ENCODE measurements at places on chromosomes 1 and 21.

- peak; percentile 19 for DNase-seq
These were observed 50.9 kb upstream of the CDC42BPA start for GRCh38 chr1:227369102-227369760.

DNA sequence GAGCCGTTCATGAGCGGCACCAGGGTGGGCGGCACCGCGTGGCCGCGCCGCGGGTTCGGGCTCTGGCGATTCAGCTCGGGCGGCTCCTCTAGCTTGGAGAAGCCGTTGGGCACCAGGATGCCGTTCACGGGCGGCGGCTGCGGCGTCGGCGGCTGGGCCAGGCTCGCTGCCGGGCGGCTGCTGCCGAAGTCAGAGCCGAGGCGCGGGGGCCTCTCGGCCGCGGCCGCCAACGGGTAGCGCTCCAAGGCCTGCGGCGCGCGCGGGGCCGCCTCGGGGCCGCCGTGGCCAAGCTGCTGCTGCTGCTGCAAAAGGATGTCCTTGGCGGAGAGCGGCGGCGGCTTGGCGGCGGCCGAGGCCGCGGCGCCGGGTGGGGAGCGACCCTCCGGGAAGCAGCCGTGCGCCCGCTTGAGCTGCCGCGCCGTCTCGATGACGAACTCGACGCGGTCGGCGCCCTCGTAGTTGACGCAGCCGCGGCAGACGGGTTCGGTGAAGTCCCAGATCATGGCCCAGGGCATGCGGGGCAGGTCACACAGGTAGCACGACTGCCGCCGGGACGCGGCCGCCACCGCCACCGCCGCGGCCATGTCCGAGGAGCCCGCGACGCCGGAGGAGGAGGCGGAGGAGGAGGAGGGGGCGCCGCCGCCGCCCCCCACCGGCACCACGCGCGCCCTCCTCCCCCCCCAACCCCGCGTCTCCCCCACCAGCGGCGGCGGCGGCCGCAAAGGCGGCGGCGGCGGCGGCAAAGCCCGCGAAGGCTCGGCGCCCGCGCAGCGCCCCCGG is 877 bp downstream of the IRF2BP2 start:
- peak; percentile 48 for DNase-seq

DNA sequence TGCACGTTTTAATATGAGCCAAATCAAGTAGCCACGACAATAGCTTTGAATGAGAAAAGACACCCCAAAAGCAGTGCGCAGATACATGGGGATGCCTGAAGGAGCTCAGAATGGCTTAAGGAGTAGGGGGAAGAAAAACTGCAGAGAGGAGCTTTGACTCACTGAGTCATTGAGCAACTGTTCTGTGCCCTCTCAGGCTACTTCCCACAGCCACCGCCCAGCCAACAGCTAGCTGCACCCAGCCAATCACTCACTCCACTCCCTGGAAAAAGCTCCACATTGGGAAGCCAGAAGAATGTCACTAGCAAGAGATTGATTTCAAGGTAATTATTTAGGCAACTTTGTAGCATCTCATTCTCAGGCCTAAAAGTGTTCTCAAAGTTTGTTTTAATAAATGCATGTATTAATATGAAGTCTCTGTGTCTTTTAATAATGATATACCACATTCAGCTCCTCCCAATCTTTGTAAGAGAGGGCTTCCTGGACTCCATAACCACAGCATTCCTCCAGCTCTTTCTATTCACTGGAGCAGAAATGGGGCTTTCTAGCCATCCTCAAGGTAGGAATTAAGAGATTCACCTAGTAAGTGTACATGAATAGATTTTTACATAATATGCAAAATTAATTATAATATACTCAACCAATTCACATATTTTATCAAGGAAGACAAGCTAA is 16.8 kb downstream of the DUSP10 start:
- DNase-seq: peak; percentile 82

DNA sequence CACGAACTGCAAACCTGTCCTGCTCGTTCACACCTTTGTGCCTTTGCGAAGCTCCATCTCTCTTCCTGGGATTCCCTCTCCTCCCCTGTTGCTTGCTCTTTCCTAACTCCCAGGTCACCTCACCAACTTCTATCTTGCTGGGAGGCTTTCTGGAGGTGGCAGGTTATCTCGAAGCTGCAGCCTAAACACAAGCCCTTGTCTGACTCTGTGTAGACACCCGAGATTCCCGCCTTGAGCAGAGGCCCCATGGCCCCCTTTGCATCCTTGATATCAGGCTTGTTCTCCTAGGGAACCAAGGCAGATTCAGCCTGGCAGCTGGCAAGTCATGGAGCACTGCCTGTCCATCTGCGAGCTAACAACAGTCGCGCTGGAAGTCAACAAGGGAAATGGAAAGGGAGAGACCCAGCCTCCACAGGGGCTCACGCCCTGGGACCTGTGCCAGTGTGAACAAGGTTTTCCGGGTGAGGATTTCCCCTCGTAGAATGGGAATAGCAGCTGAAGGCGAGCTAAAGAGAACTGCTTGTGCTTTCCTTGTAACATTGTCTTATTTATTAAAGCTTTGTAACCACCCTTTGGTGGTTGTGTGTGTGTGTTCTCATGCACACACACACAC is 109.5 kb upstream of the JUN start:
- DNase-seq: no peak

GRCh38 chr1:24021403-24022266 is 41.5 kb upstream of the SRSF10 start:
- no peak for DNase-seq

DNA sequence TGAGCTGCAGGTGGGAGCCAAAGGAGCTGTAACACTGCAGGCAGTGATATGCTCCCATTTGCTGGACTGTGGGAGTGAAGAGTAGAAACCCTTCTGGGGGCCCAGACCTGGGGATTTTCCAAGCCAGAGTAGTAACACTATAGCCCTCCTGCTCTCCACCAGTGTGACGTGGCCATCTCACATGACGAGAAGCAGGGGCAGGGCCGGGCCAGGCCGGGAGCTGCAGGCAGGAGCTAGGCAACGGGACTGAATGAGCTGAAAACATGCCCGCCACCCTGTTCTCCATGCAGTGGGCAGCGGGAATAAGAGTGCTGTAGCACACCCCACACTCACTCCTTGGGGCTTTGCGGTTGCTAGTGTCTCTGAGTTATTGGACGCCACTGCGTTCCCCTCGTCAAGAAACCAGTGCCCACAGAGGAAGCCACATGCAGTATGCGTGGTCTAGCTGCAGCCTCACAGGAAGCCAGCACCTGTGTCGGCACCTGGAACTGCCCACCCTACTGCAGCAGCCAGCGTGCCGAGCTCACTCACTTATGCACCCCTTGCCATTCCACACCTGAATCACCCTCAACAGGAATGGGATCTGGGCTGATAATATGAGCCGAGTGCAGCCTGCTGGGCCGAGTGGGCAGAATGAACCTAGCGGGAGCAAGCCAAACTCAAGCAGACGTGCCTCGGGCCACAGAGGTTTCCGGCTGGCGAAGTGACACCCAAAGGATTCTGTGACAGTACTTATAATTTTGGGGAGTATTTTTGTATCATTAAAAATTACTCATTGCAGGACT is 1389.6 kb downstream of the KCNT2 start:
- DNase-seq: no peak

- DNase-seq: no peak
These were observed 726.4 kb downstream of the AMY1C start for GRCh38 chr1:104476126-104476525.

- no peak for DNase-seq
These were observed 126.4 kb downstream of the LRRC7 start for GRCh38 chr1:69693921-69694675.

DNA sequence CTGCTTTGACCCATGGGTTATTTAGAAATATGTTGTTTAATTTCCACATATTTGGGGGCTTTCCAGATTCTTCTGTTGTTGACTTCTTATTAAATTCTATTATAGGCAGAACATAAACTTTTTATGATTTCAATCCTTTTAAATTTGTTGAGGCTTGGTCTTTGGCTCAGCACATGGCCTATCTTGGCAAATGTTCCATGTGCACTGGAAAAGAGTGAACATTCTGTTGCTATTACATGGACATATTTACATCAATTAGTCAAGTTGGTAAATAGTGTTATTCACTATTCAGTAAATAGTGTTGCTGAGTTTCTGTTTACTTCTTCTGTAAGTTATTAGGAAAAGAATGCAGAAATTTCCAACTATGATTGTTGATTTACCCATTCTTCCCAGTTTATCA is 75.4 kb downstream of the ETS2 start:
- no peak for DNase-seq

- no peak for DNase-seq
These were observed 34.3 kb downstream of the S100B start for GRCh38 chr21:46570631-46571030.

GRCh38 chr1:30095051-30095450 is 628.3 kb downstream of the MATN1 start:
- no peak for DNase-seq

DNA sequence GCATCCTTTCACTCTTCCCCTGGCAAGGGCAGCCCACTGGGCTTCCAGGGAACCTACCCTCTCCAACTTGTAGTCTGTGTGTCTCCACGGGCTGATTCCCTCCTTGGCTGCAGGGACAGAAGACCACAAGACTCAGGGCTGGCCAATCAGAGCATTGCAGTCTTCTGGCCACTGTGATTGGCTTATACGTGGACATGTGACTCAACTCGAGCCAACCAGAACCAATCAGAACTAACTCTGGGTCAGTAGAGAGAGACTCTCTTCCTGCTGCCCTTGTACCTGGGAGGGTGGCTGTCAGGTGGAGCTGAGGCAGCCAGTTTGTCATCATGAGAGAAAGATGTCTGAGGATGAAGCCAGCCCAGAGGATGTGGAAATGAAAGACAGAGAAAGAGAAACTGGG is 64.0 kb downstream of the DHRS3 start:
- DNase-seq: no peak

- DNase-seq: peak; percentile 71
These were observed 23.5 kb downstream of the MTARC1 start for GRCh38 chr1:220810179-220810653.

DNA sequence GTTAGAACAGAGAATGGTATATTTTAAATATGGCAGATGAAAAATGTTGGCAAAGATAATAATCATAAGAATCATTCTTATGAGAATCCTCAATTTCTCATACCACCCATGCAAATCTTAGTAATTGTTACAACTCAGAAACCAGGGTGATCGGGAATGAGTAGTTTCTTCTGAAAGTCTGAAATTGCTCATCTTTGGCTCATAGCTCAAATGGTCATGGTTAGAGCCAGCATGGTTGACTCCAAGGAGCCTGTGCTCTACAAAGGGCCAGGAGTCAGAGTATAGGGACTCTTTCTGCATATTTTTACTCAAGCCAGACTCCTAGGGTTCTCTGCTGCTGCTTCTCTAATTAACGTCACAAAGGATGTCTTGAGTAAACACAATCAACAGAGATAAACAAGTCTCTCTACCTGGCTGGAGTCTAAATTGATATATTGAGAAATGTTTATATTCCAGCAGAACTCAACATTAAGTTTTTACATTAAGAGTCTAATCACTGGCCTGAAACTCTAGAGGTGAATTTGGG is 1.9 kb upstream of the ETV3 start:
- DNase-seq: no peak

All from RCC 7860 (cell line).